ENCODE measurements at places on chromosomes 12 and 14.

GRCh38 chr14:94747739-94748138 is 22.2 kb downstream of the GSC start:
- no peak for DNase-seq

GRCh38 chr14:79417961-79418360 is 793.3 kb downstream of the DIO2 start:
- DNase-seq: no peak

DNA sequence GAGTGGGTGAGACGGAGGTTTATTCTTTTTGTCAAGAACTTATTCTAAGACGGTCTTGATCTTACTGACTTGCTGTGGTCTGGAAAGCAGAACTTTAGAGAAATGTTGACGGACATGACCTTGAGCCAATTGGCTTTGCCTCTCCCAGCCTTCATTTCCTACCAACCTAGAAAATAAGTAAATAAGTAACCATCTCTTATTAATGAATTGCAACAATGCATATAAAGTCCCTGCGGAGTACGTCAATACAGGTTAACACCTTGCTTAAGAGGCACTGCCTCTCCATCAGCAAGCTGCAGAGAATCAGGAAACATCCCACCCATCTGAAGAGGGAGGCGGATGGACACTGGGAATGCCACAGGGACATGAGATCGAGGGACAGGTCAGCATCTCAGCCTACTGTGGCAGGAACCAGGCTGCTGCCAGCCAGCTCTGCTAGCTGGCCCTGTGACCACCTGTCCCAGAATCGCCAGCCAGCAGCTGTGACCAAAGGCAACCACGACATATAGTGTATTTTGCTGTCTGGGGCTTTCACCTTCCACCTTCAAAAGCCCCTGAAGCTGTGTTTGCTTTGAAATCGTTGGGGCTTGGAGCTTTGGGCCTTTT is 208.3 kb downstream of the BCL11B start:
- DNase-seq: no peak

GRCh38 chr12:95099270-95099790 is 25.9 kb upstream of the NR2C1 start:
- no peak for DNase-seq

- DNase-seq: peak; percentile 20
Observed at GRCh38 chr14:22811722-22812121, 3.5 kb downstream of the SLC7A7 start.

- DNase-seq: no peak
Observed at GRCh38 chr12:26233631-26234030, 38.3 kb downstream of the SSPN start.

DNA sequence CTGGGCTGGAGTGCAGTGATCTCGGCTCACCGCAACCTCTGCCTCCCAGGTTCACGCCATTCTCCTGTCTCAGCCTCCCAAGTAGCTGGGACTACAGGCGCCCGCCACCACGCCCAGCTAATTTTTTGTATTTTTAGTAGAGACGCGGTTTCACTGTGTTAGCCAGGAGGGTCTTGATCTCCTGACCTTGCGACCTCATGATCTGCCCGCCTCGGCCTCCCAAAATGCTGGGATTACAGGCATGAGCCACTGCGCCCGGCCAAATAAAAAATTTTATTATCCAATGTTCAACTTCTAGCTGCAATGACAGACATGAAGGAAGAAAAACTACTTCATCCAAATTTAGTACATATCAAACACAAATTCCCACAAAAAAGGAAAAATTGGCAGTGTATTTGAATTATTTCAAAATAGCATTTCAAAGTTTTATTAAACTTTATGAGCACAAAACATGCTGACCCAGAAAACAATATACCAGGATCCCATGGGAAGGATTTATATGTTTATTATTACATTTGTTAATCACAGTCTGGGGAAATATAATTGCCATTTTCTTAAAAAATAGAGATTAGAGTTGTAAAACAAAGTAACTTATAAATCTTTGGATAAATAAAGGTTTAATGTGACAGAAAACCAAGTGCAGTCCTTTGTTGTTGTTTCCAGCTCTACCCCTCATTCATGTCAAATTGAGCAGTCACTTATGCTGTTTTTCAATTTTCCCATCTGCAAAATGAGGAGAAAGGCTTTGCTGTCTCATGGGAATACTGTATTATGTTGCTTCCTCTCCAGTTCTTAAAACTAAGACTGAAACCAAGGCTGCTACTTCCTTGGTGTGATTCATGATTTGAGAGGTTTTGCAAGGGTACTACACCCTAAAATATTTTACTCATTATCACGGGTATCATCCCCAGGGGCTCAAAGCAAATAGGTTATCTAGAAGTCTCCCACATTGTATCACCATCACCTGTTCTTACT is 155.2 kb upstream of the AVPR1A start:
- DNase-seq: no peak

DNA sequence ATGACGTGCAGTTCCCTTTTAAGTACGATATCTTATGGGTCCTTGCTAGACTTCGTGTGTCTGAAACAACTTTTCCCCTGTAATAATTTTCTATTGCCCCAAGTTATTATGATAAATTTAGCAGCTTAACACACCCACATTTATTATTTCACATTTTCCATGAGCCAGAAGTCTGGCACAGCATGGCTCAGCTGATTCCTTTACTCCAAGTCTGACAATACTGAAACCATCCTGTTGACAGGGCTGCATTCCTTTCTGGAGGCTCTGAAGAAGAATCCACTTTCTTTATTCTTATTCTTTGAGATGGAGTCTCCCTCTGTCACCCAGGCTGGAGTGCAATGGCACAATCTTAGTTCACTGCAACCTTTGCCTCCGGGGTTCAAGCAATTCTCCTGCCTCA is 80.9 kb downstream of the DENND5B start:
- no peak for DNase-seq

- DNase-seq: no peak
Observed at GRCh38 chr14:84991021-84991420, 538.9 kb upstream of the FLRT2 start.

- no peak for DNase-seq
Observed at GRCh38 chr14:35043046-35043445, 3.0 kb upstream of the FAM177A1 start.

- peak; percentile 86 for DNase-seq
Observed at GRCh38 chr14:22986508-22987054, 4.2 kb upstream of the AJUBA start.

- DNase-seq: no peak
Observed at GRCh38 chr12:121980892-121981272, 40.8 kb upstream of the BCL7A start.

GRCh38 chr14:33837943-33838683 is 112.8 kb downstream of the EGLN3 start:
- DNase-seq: no peak

DNA sequence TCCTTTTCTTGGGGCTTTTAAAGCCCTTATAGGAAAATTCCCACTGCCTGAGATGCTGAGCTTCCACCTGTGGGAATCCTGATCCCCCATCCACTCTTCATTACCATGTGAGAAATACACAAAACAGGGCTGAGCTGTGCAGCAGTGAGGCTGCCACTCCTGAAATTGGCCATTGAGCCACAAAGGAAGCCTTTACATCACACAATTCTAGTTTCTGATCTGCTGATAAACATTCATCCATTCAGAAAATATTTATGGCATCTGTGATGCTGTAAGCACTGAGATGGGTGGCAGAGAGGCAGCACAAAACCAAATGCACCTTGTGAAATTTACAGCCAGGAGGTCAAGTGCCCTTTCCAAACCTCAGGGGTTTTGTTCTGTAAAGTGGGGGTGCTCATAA is 26.2 kb upstream of the CMKLR1 start:
- no peak for DNase-seq
